ENCODE measurements at places on chromosomes 6 and 20. TPM values are rescaled to one million over a fixed set of nuclear protein-coding genes. Genes with fewer than 3 reads are reported as not detected.

The NTSR1 gene
- total RNA-seq = 0.40 TPM

The ZC2HC1B gene
- not detected for total RNA-seq

The SMPD2 gene
- 23.2 TPM for total RNA-seq

The GSTA4 gene
- total RNA-seq = 19.9 TPM

The NEURL2 gene
- 5.9 TPM for total RNA-seq

The ACSS1 gene
- total RNA-seq = 70.8 TPM

The NKAPL gene
- 1.9 TPM for total RNA-seq
